Stimulated activated CD8-positive, alpha-beta memory T cell treated with anti-CD3 and anti-CD28 coated beads, Interleukin-4, amount 100 ng/mL, for 1 hour (primary cell): ENCODE measurements at places on chromosomes 7 and 10.

DNA sequence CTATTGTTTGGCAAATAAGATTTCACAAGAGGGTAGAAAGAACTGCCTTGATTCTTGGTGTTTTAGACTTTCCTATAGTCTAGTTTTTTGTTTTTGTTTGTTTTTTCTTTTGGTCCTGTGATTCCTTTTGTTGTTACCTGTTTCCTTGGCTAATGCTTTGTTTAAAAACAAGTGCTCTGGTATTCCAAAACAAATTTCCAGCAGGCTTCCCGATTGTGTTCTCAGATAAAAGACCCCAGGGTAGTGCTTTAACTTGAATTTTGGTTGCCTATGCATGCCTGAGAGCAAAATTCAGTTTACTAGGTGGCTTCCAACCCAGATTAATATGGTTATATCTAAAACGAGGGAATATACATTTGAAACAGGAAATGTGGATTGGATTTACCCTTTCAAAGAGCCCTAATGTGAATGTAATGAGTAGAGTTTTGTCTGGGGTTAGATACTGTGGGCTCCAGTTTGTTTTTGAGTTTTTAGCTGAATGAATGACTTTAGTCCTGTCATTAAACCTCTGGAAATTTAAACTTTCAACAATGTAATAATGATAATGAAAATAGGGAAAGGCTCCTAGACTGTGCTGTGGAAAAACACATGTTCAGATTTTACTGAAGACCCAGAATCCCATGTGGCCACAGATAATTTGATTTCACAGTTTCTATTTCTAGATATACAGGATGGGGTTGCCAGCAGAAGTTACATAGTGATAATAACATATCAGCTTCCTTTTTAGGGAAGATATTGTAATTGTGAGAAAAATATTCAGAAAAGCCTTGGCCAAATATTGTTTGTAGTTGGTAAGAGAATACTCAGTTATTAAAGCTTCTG lies 23.9 kb downstream of the AUTS2 start:
- no peak for DNase-seq

- no peak for DNase-seq
These were observed 177.1 kb upstream of the TRIM24 start for GRCh38 chr7:138282997-138283396.

DNA sequence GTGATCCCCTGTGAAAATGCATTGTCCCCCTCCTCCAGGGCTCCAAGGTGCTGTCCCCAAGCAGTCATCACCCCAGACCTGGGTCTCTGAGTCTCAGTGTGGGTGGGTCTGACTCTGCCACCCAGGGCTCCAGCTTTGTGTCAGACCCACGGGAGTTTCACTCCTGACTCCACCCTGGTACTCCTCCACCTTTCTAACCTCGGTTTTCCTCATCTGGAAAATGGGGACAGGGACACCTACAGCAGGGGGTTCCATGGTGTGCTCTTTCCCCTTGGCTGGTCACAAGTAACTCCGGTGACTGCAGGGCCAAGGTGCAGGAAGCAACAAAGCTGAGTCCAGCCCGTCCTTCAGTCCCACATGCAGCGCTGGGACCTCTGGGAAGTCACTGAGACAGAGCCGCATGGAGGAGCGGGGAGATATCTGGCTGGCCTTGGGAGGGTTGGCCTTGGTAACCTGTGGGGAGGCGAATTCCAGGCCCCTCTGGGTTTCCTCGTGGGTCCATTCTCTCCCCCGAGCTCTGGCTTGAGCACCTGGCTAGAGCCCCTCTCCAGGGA lies 41.8 kb upstream of the RABGEF1 start:
- DNase-seq, result no peak

DNA sequence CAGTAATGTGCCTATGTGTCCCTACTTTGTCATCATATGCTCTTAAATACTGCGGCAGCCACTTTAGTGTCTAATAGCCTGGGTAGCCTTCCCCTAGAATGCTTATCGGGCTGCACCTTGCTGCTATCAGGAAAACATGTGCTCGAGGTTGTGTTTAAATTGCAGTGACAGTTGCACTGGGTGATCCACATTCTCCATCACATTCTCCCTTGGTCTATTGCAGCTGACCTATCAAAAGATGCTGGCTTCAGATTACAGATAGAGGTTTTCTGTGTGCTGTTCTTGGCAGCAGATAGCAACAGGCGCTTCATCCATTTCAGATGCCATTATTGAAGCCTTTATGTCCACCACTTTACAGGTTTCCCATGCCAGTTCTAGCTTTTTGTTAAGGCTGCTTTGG lies 130.1 kb upstream of the MDFIC start:
- DNase-seq, result no peak

- DNase-seq, result no peak
These were observed 70.8 kb upstream of the ASAH2 start for GRCh38 chr10:50322077-50322476.

- no peak for DNase-seq
These were observed 511 bp upstream of the NRP1 start for GRCh38 chr10:33334805-33335550.

GRCh38 chr7:42250411-42250810 lies 13.4 kb upstream of the GLI3 start:
- DNase-seq, result no peak

DNA sequence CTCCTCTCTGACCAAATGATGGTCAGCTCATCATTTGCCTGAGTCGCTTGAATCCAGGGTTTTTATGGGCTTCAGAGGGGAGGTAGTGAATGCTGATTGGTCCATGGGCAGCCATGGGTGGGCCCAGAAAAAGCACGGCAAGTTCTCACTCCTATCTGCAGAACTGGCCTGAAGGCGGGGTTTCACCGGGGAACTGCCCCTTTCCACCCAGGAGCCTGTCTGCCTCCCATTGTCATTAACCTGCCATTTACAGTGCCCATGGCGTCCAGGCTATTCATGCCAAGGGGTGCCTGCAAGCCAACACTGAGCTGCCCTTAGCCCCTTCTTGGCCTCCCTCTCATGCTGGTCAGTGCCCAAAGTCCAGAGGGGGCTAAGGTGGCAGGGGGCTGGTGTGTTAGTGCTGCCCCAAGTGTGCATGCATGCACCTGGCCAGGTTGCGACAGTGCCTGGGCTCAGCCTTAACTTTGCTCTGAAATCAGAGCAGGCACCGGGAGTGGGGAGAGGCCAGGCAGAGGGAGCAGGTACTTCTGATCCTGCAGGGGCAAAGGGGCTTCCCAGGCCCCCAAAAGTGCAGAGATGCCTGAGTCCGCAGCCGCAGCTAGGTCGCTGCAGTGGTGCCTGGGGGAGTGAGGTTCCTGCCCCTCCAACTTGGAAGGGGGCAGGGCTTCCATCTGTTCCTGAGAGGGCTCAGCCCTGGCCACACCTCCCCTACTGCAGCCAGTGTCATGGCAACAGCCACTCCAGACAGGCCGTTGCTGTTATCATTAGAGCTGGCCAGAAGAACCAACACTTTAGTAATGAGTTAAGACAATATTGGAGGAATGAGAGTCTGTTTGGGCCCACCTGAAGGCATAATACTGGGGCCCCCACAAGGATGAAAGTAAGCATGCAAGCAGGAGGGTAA lies 561.6 kb downstream of the GRM8 start:
- DNase-seq, result no peak

- DNase-seq, result no peak
These were observed 69.6 kb downstream of the PKD1L1 start for GRCh38 chr7:47878662-47879061.

DNA sequence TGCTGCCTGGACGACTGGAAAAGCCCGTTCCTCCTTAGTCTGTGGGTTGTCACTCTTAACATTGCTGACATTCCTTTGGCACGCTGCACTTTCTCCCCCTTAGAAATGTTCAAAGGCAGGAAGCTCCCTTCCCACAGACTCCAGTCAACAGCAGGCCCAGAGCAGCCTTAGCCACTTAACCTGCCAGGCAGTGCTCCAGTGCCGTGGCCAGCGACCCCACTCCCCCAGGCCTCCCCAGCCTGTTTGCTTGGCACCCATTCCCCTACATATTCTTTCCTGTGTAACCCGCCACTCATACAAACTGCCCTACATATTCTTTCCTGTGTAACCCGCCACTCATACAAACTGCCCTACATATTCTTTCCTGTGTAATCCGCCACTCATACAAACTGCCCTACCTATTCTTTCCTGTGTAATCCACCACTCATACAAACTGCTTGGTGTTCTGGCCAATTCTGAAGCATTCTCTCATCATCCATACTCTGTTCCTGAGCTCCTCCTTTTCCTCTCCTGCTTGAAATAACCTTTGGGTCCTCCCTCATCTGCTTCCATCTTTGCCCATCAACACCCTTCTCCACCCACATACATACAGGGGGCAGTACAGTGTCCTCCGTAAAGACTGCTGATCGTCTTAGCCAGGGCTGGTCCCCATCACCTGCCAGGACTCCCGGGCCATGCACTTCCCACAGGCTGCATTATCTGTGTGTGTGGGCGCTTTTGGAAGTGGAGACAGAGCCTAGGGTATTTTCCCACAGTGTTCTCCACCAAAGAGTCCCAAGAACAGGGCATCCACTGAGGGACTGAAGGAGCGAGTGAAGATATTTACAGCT lies 57.3 kb downstream of the ADARB2 start:
- DNase-seq, result no peak

DNA sequence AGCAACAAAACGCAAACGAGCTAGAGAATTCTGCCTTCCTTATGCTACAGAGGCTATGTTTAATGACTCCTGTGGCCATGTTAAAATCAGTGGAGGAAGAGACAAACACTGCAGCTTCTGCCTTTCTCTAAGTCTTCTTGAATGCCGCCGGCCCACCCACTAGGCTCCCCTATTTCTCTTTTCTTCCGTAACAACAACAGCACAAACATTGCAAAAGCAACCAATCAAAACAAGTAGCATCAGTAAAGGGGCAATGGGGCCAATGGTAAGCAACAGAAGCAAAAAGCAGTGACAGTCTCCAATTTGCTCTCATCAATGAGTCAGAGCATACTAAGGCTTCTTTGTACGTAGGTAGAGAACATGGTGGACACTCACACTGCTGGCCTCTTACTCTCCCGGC lies 26.8 kb downstream of the DNAJC1 start:
- DNase-seq, result no peak

- DNase-seq, result no peak
These were observed 79.2 kb downstream of the RBM20 start for GRCh38 chr10:110723224-110723891.

GRCh38 chr10:49311555-49312236 lies 12.7 kb downstream of the C10orf71 start:
- no peak for DNase-seq

GRCh38 chr10:71331736-71332135 lies 12.7 kb downstream of the SLC29A3 start:
- DNase-seq, result no peak

GRCh38 chr10:49627644-49628247 lies 13.9 kb downstream of the CHAT start:
- no peak for DNase-seq
